Activated T-helper 2 cell treated with anti-CD3 and anti-CD28 coated beads, Interferon-gamma antibody, Interleukin-2, Interleukin-4, amounts not matched to agents 10 μg/mL and 5 μg/mL and 100 μg/mL, durations not matched to agents 14 hours and 24 hours and 36 hours (primary cell): ENCODE measurements at places on chromosomes 12 and 14.

DNA sequence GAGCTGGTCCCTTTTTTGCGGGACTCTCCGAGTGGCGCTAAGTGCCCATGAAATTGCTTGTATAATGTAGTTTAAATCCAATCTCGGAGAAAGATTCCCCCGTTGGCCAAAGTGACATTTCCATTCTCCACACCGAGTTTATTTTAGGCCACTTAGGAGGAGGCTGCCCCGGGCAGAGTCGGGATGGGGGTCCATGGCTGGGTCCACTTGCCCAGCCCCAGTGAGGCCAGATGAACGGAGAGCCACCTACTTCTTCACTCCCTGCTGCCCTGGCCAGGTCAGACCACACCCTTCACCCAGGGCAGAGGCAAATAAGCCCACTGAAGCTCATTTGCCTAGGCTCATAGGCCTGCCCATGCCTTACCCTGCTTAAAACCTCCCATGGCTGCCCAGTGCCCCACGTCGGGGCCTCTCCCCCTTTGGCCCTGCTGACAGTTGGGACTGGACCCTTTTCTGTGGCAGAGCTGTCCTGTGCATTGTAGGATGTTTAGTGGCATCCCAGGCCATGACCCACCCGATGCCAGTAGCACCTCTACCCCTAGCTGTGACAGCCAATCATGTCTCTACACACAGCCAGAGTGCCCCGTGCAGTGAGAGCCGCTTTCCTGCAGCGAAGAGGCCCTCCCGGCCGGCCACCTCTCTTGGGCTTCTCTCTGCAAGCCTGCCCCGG is 51.3 kb downstream of the FAM222A start:
- no peaks in the 10 kb centered on the region for H3K4me1 ChIP-seq
- H3K4me3 ChIP-seq: no peak overlapping the region
- H3K27ac ChIP-seq: no peak overlapping the region
- H3K36me3 ChIP-seq: no peaks in the 10 kb centered on the region
- H3K27me3 ChIP-seq: no peaks in the 10 kb centered on the region
- no peak for DNase-seq

- H3K27ac ChIP-seq: no peak overlapping the region
- no peak for DNase-seq
- no peaks in the 10 kb centered on the region for H3K36me3 ChIP-seq
- no peak overlapping the region for H3K4me3 ChIP-seq
- no peaks in the 10 kb centered on the region for H3K4me1 ChIP-seq
Observed at GRCh38 chr12:117818400-117818799, 150.4 kb downstream of the KSR2 start.

- H3K36me3 ChIP-seq: peaks cover 4% of the 10 kb centered on the region
- no peaks in the 10 kb centered on the region for H3K4me1 ChIP-seq
- no peak overlapping the region for H3K4me3 ChIP-seq
- DNase-seq: no peak
- no peak overlapping the region for H3K27ac ChIP-seq
Observed at GRCh38 chr14:31749275-31749674, 188.1 kb downstream of the NUBPL start.

DNA sequence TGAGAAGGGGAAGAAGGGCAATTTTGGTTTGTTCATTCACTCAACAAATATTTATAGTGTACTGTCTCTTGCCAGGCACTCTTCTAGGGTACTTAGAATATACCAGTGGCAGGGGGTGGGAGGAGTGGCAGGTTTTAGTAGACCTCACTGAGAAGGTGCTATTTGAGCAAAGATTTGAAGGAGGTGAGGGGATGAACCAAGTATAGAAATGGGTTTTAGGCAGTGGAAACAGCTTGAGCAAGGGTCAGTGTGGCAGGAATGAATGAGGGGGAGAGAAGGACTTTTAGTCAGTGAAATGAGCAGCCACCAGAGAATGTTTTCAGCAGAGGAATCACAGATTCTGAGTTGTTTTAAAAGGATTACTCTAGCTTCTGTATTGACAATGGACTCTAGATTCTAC is 2.3 kb downstream of the PRIM1 start:
- peak overlapping the region; percentile 75 for H3K27ac ChIP-seq
- H3K36me3 ChIP-seq: peaks cover 52% of the 10 kb centered on the region
- no peaks in the 10 kb centered on the region for H3K27me3 ChIP-seq
- H3K4me3 ChIP-seq: peak overlapping the region; percentile 78
- H3K4me1 ChIP-seq: peaks cover 41% of the 10 kb centered on the region

DNA sequence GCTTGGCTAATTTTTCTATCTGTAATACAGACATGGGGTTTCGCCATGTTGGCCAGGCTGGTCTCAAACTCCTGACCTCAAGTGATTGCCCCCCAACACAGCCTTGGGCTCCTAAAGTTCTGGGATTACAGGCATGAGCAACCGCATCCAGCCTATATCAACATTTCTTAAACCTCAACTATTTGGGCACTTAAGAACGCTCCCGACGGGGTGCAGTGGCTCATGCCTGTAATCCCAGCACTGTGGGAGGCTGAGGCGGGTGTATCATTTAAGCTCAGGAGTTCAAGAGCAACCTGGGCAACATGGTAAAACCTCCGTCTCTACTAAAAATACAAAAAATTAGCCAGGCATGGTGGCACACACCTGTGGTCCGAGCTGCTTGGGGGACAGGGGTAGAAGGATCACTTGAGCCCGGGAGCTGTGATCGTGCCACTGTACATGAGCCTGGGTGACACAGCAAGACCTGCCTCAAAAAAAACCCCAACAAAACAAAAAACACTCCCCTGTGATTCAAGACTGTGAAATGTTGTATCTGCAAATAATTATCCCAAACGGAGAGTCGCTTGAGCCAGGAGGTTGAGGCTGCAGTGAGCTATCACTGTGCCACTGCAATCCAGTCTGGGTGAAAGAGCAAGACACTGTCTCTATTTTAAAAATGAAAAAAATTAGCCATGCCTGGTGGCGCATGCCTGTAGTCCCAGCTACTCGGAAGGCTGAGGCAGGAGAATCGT is 21.5 kb downstream of the PPTC7 start:
- H3K27me3 ChIP-seq: no peaks in the 10 kb centered on the region
- H3K4me1 ChIP-seq: peaks cover 45% of the 10 kb centered on the region
- H3K27ac ChIP-seq: peak overlapping the region; percentile 79
- H3K4me3 ChIP-seq: peak overlapping the region; percentile 42
- H3K36me3 ChIP-seq: peaks cover 35% of the 10 kb centered on the region
- no peak for DNase-seq

DNA sequence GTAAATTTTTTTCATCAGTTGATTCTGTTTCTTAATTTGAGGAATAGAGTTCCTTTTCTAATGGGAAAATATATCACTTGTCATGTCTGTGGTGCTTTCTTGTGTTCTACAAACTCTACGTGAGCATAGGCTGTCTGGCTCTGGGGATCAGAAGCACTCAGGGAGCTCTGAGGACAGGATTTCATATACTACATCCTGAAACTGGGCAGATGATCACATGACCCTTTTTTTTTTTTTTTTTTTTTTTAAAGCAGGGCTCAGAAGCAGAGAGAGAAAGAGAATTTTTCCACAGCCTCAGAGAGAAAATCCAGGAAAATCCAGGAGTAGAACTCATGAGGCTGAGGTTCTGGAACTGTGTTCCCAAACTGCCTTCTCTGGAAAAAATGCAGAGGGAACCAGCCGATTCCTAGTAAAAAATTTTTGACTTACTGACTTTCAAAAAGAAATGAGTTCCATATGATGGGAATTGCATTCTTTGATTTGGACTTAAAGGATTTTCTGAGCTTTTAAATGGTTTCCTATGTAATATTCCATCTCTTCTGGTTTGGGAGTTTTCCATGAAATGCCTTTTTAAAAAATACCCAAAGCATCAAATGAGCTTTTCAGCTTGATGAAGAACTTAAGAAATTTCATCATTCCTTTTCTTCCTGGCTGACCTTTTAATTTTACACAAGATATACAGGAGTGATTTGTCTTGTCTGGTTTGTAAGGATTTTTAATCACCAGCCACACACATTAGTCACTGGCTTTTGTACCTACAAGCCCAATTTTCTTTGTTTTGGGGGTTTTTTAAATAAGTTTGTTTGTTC is 183.1 kb upstream of the HIF1A start:
- DNase-seq: no peak
- H3K36me3 ChIP-seq: peaks cover 62% of the 10 kb centered on the region
- H3K4me3 ChIP-seq: no peak overlapping the region
- H3K27me3 ChIP-seq: no peaks in the 10 kb centered on the region

- no peak overlapping the region for H3K4me3 ChIP-seq
- DNase-seq: no peak
- H3K36me3 ChIP-seq: no peaks in the 10 kb centered on the region
- H3K27ac ChIP-seq: peak overlapping the region; percentile 40
- H3K4me1 ChIP-seq: peaks cover 27% of the 10 kb centered on the region
- peaks cover 3% of the 10 kb centered on the region for H3K27me3 ChIP-seq
Observed at GRCh38 chr14:56358275-56358674, 221.3 kb upstream of the TMEM260 start.

DNA sequence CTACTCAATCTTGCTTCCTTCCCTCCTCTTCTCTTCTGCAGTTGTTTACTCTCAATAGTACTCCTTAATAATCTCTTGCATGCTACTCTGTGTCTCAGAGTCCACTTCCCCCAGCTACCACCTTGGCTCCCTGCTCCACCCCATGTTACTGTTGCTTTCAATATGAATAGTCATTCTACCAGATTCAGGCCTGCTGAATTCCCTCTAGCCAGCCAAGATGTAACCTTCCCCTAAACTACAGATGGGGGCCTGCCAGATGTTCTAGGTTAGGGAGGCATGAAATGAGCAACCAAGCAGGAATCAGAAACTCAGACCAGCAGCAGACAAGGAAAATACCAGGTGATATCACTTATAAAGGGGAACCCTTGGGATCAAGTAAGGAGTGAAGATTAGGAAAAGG is 392.1 kb upstream of the DDHD1 start:
- no peaks in the 10 kb centered on the region for H3K36me3 ChIP-seq
- DNase-seq: no peak

- H3K4me1 ChIP-seq: peaks cover 3% of the 10 kb centered on the region
- H3K27me3 ChIP-seq: peaks cover 44% of the 10 kb centered on the region
- no peak overlapping the region for H3K27ac ChIP-seq
- no peak overlapping the region for H3K4me3 ChIP-seq
- DNase-seq: no peak
Observed at GRCh38 chr12:12221560-12221959, 45.3 kb downstream of the LRP6 start.
